ENCODE measurements at places on chromosomes 11 and 22. TPM values are rescaled to one million over a fixed set of nuclear protein-coding genes. Genes with fewer than 3 reads are reported as not detected.

The ABCC8 gene
- polyA plus RNA-seq, result 1.8 TPM

The IFITM10 gene
- 0.23 TPM for polyA plus RNA-seq

The TUB gene
- 27.0 TPM for polyA plus RNA-seq

The SMIM35 gene
- 0.21 TPM for polyA plus RNA-seq

The CEP126 gene
- 7.3 TPM for polyA plus RNA-seq

The BATF2 gene
- polyA plus RNA-seq, result 2.3 TPM

The APOBEC3H gene
- not detected for polyA plus RNA-seq

The SLC22A25 gene
- not detected for polyA plus RNA-seq

The TIMM10 gene
- 32.0 TPM for polyA plus RNA-seq

The POU2AF1 gene
- 1.1 TPM for polyA plus RNA-seq

The TPBGL gene
- 0.11 TPM for polyA plus RNA-seq

The FOSL1 gene
- polyA plus RNA-seq, result 0.07 TPM

The LRRC74B gene
- 0.19 TPM for polyA plus RNA-seq

The OR5D18 gene
- not detected for polyA plus RNA-seq

DNA sequence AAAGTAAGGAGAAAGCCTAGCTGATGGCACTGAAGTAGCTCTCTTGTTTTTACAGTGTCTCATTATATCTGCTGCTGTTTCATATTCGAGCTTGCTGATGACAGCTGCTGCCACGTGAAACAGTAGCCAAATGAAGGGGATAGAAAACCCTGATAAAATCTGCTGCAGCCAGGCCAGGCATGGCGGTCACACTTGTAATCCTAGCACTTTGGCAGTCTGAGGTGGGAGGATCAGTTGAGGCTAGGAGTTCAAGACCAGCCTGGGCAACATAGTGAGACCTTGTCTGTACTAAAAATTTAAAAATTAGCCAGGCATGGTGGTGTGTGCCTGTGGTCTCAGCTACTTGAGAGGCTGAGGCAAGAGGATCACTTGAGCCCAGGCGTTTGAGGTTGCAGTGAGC, 13.4 kb downstream of the IFT46 start:
- DNase-seq, result no peak

- no peak for DNase-seq
These were observed 7.9 kb upstream of the TPP1 start for GRCh38 chr11:6626971-6627761.

DNA sequence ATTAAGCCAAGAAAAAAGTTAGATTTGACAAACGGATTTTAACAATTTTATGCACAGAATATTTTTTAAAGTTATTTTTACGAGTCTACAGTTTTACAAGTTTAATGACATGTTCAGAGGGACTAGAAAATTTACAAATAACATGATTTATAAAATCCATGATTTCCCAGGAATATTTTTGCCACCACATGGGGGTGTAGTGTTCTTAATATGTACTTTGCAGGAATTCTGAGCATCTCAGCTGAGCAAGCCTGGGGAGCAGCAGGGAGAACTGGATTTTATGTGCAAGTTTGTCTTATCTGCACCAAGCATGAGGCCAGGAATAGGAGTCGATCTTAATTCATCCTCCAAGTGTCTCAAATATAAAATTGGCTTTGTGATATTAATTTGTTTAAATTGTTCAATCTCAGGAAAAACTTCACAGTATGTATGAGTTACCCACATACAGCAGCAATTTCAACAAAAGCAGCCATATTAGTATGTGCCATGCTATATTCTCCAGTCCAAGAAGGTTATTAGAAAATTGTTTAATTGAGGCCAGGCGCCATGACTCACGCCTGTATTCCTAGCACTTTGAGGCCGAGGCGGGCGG, 826.3 kb downstream of the DLG2 start:
- DNase-seq, result no peak

DNA sequence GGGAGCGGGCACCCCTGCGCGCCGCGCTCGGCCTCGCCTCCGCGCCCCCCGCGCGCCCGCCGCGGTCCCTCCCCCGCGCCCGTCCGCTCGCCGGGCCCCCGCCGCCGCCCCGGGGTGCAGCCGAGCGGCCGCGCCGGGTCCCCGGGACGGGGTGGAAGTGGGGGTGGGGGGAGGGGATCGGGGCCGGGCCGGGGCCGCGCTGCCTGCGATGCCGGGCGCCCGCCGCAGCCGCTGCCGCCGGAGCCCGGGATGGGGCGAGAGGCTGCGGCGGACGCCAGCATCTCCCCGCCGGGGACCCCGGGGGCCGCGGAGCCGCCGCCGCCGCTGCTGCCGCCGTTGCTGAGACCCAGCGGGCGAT, 365 bp downstream of the MGAT3 start:
- DNase-seq, result no peak

GRCh38 chr11:76680518-76681425, 10.2 kb upstream of the LRRC32 start:
- no peak for DNase-seq

GRCh38 chr11:31417357-31417756, 47.7 kb downstream of the DNAJC24 start:
- no peak for DNase-seq

DNA sequence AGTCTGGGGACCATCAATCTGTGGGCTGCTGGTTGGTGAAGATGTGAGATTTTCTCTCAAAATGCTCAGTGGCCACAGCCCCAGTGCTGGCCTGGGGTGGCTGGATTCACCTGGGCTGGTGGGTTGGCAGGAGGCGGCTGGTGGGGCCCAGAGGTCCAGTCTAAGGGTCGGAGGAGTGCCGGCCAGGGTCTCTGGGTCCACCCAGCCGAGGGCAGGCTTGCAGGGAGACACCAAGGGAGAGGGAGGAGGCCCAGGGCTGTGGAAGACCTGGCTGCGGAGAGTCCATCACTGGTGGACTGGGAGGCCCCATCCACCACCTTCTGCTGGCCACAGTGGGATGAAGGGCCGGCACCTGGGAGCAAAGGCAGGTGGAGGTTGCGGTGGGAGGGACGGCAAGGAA, 582 bp upstream of the SHANK3 start:
- no peak for DNase-seq

DNA sequence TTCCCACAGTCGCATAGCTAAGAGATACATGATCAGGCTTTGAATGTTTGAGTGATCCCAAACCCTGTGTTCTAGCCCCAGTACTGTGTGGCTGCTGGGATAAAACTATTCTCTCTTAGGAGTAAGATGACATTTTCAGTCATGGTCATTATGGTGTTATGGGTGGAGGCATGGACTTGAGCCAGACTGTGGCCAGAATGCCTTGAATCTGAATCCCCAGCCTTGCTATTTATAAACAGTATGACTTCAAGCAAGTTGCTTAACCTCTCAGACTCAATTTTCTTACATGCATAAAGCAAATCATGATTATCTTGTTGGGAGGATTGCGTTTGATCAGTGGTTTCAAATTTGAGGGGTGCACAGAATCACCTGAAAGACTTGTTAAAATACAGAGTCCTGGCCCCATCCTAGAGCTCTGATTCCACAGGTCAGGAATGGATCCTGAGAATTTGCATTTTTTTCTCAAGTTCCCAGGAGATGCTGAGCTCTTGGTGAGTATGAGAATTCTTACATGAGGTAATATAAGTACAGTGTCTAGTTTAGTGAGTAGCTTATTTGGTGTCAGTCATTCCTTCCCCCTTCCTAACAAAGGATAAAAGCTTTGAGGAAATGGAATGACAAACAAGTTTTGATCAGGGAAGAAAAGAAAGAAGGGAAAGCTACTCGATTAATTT, 571.7 kb downstream of the METTL15 start:
- DNase-seq, result no peak

DNA sequence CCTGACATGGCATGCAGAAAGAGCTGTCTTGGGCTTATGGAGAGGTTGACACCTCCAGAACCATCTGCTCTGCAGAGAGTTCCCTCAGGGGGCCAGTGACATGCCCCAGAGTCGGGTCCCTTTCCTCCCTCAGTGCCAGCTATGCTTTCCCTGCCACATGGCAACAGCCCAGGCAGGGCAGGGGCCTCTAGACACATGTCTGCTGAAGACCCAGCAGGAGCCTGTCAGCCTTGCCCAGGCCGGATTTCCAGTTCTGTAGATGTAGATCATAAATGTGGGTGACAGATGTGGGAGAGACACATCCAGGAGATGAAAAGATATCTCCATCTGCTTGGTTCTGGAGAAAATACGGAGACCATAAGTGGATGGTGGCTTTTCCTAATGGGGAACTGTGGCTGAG, 25.5 kb downstream of the NAV2 start:
- DNase-seq, result no peak

GRCh38 chr22:50305393-50305922, 2.0 kb downstream of the PLXNB2 start:
- no peak for DNase-seq

- peak; percentile 52 for DNase-seq
These were observed 1166.2 kb downstream of the TBC1D22A start for GRCh38 chr22:47928631-47929030.

- DNase-seq, result no peak
These were observed 16.8 kb upstream of the MRTFA start for GRCh38 chr22:40653361-40653760.

- no peak for DNase-seq
These were observed 178.6 kb downstream of the MIAT start for GRCh38 chr22:26835929-26836528.

- no peak for DNase-seq
These were observed 13.0 kb upstream of the ZBTB44 start for GRCh38 chr11:130327716-130328115.

- no peak for DNase-seq
These were observed 4.2 kb upstream of the SYN3 start for GRCh38 chr22:33062361-33062760.

- DNase-seq, result no peak
These were observed 1340.7 kb downstream of the LRRC4C start for GRCh38 chr11:40118780-40119179.

GRCh38 chr22:20456064-20456721, 18.6 kb upstream of the SCARF2 start:
- peak; percentile 71 for DNase-seq

DNA sequence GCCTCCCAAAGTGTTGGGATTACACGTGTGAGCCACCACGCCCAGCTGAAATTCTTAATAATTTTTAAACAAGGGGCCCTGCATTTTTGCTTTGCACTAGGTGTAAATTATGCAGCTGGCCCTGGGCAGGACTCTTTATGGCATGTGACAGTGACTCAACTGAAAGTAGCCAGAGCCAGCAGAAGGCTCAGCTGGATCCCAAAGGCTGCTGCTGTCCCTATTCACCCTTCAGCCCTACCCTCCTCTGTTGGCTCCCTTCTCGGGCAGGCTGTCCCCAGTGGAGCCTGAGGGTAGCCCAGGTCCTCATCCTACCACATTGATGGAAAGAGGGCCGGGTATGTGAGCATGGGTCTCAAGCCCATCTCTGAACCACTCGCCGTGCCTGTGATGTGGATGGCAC, 45.6 kb downstream of the CD82 start:
- no peak for DNase-seq

- DNase-seq, result no peak
These were observed 7.6 kb downstream of the SLC39A13 start for GRCh38 chr11:47415949-47416472.

- no peak for DNase-seq
These were observed 14.4 kb downstream of the UFD1 start for GRCh38 chr22:19464546-19464945.

DNA sequence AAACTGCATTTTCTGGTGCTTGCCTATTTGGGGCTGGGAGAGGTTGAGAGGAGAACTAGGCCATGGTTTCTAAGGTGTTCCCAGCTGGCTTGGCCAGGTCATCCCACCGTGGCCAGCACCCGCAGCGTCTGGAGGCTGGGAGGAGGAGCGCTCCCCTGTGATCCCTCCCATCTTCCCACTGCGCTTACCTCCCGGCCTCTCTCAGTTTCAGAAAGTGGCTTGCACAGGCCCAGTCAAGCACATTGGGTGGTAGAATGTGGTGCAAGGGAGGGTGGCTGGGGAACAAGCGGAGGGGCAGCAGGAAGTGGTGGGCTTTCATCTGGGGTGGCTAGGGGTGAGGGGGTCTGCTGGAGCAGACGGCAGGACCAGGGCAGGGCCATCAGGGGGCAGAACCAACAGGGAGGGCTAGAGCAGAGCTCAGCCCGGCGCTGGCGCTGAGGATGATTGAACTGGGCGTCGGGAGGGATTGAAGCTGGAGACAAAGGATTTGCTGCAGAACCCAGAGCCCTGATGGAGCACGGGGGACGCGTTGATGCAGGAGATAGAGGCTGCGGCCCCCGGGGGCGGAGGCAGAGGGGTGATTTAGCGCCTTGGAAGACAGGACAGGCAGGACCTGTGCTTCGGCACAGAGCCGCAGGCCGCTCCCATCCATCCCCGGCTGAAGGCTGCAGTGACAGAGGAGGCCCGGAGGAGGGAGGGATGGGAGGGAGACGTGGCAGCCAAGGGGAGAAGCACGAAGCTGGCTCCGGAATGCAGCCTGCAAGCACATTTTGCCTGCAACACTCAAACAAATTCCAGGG, 76.0 kb downstream of the TRIM29 start:
- DNase-seq, result peak; percentile 46

DNA sequence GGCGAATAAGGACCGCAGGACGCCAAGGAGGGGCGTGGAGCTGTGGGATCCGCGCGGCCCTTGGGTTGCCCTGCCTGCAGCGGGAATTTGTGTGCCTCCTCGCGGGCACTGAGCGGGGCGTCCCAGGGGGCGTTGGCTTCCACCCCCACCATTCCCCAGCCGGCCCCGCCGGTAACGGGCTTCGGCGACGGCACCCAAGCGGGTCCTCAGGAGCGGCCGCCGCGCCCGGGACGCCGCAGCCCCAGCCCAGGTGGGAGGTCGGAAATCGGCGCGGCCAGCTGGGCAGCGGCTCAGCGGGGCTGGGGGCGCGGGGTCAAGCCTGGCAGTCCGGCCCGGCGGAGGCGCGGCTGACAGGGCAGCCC, 320 bp downstream of the CLTCL1 start:
- no peak for DNase-seq

GRCh38 chr11:92707173-92707619, 262.3 kb upstream of the MTNR1B start:
- DNase-seq, result no peak

DNA sequence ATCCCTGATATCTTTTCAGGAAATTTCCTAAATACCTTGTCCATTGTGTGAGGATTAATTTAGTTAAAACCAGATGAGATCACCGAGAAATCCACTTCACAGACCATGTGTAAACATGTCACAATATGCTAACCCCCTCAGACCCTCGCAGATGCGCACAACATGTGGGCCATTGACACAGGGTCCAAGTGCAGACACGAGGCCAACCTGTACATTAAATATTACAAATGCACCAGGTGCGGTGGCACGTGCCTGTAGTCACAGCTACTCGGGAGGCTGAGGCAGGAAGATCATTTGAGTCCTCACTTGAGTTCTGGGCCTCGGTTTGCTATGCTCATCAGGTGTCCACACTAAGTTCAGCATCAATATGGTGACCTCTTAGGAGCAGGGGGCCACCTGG, 9.9 kb upstream of the TMPRSS4 start:
- DNase-seq, result no peak

DNA sequence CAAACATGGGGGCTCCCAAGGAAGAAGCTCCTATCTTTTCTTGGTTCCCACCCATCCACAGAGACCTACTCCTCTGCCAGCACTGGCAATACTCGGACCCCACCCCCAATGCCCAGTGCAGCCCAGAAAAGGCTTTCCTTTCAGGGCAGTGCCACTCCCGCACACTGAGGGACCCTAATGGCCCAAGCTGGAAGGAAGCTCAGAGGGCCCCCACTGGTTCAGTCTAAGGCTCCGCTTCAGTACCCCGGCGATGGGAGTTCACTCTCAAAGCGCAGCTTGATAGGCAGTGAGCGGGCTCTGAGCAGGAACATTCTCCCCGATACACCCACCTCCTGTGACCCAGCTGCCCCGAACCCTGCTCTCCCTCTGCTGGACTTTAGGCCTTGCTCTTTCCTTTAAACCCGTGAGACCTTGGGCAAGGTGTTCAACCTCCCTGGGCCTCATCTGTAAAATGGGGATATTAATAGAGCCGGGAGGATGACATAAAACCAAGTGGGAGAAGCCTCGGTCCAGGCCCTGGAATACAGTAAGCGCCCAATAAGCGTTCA, 48.4 kb downstream of the CHRDL2 start:
- DNase-seq, result no peak

GRCh38 chr22:25407859-25408229, 156.6 kb upstream of the GRK3 start:
- no peak for DNase-seq
